ENCODE measurements at places on chromosomes 13 and 19.

DNA sequence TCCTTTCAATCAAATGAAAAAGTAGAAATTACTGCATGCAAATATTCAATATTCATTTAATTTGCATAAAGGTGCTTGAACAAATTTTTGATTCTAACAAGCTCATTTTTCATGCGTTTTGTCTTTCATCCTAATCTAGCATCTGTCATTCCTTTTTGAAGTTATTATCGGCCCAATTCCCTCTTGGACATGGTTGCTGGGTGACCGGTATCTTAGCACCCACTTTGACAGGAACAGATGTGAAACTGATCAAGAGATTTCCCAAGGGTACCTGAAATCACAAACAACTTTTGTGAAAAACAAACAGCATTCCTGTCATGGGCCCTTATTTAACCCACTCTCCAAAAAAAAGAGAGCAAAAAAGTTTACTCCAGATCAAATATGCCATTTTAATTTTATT, 13.3 kb downstream of the DACH1 start:
- no peak for DNase-seq

GRCh38 chr13:98632961-98633360, 56.1 kb upstream of the STK24 start:
- DNase-seq: no peak

- DNase-seq: no peak
Observed at GRCh38 chr19:16521715-16522289, 20.4 kb downstream of the CHERP start.

DNA sequence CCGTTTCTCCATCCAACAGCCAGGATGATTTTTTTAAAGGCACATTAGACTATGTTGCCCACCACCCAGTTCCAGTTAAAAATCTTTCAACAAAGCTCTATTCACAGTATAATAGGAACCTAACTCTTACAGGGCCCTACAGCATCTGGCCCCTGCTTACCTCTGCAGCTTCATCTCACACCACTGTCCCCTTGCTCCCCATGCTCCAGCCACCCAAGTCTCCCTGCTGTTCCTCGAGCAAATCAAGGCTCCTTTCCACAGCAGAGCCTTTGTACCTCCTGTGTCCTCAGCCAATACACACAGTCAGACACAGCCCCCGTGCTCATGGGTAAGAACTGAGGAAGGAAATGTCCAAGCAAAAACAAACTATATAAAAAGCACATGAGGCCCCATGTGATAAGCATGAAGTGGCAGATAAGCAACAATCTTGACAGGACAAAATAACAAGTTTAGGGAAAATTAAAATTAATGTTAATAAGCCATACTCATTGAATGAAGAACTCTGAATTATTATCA, 67.5 kb downstream of the TSC22D1 start:
- no peak for DNase-seq

- DNase-seq: no peak
Observed at GRCh38 chr13:108383667-108384066, 114.1 kb downstream of the TNFSF13B start.

Measured in aorta (tissue), 5 donors.